ENCODE measurements at places on chromosomes 12 and 14.

GRCh38 chr12:67662910-67663538 lies 14.5 kb downstream of the DYRK2 start:
- no peak for DNase-seq

DNA sequence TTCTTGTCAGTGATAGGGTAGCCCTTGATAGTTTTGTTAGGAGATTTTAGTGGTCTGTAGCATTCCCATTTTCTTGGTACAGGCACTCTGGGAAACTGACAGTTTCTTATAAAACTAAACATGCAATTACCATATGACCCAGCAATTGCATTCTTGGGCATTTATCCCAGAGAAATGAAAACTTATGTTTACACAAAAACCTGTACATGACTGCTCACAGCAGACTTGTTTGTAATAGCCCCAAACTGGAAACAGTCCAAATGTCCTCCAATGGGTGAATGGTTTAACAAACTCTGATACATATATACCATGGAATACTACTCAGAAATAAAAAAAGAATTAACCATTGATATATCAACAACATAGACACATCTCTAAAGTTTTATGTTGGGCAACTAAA lies 75.5 kb downstream of the BORCS5 start:
- DNase-seq, result no peak

- DNase-seq, result no peak
Observed at GRCh38 chr12:65121049-65121955, at the start of gene WIF1. Gene WIF1 (minus strand): TSS chr12:65121305. CDS start chr12:65121191, 114 bp downstream.

GRCh38 chr12:93848523-93849101 lies 171.4 kb downstream of the CRADD start:
- DNase-seq, result no peak

- no peak for DNase-seq
Observed at GRCh38 chr12:113237748-113238147, 16.5 kb downstream of the TPCN1 start.

GRCh38 chr12:99386907-99387306 lies 260.6 kb upstream of the GARIN6 start:
- DNase-seq, result no peak

DNA sequence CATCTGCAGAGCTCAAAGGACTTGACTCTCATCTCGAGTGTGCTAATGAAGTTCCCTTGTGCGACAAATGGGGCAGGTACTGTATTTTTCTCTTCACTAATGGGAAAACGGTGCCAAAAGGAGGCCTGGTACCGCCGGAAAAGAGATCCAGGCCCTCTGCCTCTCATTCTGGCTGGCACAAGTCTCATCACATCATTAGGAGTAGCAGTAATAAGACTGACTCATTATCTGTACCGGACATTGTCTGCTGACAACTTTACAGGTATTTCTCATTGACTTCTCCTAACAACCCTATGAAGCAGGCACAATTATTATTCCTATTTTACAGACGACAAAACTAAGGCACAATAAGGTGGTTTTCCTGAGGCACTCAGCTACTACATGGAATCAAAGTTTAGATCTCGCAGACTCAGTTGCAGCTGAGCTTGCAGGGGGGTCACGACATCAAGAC lies 668 bp downstream of the APPL2 start:
- no peak for DNase-seq

GRCh38 chr14:53461858-53462257 lies 308.7 kb upstream of the DDHD1 start:
- no peak for DNase-seq

GRCh38 chr12:106220536-106220935 lies 27.3 kb downstream of the CKAP4 start:
- DNase-seq, result no peak

DNA sequence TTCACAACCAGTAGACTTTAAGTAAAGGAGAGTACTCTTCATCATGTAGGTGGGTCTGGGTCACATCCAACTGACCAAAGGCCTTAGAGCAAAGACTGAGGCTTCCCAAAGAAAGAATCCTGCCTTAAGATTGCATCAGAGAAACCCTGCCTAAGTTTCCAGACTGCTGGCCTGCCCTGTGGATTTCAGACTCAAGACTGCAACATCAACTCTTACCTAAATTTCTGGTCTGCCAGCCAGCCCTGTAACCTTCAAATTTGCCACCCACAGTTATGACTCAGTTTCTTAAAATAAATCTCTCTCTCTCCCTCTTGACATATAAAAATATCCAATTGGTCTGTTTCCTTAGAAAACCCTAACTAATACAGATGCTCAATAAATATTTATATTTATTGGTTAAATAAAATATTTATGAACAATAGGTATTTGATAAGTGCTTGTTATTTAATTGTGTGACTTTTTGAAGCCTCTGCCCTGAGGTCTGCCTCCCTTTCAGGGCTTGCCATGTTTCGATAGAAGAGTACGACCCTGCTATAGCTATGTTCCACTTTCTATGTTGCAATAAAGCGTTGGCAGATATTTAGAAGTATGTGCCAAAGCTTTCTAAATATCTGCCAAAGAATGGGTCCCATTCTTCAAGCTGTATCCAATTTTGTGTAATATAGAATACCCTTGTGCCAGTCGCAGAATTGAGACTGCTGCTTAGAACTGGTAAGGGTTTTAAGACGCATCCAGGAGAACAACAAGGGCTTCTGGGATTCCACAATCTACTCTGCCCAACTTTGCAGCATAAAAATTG lies 65.7 kb downstream of the TMEM30B start:
- no peak for DNase-seq

DNA sequence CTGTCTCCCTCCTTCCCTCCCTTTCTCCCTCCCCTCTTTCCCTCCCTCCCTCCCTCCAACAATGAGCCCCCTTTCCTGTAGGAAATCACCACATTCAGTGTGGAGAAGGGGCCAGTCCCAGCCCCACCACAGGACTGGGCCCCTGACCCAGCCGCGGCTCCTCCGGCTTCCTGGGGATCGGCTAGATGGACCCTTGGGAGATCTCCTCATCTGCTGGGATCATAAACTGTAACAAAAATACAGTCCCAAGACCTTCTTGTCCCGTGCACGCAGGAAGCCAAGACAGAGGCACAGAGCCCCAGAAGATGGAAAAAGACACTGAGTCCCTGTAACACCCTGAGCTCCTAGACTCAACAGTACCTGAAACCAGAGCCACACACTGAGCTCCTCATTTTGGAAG lies 23.9 kb downstream of the DIO3 start:
- no peak for DNase-seq

GRCh38 chr14:73879027-73879426 lies 7.6 kb upstream of the ZNF410 start:
- DNase-seq, result no peak
